ENCODE measurements at places on chromosomes 5 and 9.

DNA sequence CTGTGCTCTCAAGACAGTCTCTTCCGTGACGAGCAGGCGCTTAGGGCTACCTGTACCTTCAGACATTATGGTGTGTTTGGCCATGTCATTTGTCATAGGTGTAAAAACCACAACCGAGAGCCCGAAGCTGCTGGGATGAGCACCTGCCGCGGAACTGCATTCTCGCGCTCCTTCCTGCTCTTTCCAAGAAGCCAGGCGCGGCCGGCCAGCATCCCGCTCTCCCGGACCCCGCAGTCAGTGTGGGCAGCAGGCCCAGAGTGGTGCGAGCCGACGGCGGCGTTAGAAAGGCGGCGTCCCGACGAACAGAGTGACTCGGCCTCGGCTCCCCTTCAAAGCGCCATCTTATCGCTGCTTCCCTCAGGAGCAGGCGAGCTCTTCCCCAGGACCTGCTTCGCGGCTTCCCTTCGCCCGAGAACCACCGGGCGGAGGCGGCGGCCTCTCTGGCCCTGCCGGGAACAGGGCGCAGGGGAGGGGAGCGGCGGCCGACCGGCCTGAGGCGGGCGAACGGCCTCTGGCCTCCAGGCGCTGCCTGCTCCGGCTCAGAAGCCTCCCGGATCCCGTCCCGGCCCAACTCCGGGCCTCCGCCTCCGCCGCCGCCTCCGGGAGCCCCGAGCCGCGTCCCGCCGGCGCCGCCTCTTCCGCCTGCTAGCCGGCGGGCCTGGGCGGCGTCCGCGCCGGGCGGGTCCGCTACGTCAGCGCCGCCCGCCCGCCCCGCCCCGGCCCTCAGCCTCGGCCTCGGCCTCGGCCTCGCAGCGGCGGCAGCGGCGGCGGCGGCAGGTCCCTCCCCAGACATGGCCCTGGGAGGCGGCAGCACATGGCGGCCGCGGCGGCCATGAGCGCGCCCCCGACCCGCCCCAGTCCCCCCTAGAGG is at the start of gene FAM120A:
FAM120A (plus strand) TSS at position 741 of the 871 bp plus-strand sequence. CDS start 231 bp downstream, outside the sequence.
- peak; percentile 61 for DNase-seq

DNA sequence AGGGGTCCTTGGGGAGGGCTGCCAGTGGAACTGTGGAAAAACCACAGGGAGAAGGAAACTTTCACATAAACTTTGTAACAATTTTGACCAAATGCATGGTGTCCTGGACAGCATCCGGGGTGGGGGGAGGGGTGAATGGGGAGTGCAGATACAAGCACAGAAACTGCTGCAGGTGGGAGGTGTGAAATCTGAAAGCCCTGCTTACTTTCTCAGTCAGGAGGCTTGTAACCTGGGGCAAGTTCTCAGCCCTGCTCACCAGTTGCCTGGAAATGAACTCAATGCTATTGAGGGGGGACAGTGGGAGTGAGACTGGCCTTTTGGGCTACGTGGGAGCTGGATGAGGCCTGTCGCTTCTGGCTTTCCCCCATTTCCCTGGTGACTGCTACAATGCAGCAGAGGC is 694.5 kb upstream of the ZNF608 start:
- DNase-seq = no peak

- DNase-seq = no peak
Measured at GRCh38 chr5:94544031-94544650, 74.3 kb downstream of the KIAA0825 start.

GRCh38 chr9:110427497-110428104 is 89.9 kb upstream of the TXNDC8 start:
- no peak for DNase-seq

DNA sequence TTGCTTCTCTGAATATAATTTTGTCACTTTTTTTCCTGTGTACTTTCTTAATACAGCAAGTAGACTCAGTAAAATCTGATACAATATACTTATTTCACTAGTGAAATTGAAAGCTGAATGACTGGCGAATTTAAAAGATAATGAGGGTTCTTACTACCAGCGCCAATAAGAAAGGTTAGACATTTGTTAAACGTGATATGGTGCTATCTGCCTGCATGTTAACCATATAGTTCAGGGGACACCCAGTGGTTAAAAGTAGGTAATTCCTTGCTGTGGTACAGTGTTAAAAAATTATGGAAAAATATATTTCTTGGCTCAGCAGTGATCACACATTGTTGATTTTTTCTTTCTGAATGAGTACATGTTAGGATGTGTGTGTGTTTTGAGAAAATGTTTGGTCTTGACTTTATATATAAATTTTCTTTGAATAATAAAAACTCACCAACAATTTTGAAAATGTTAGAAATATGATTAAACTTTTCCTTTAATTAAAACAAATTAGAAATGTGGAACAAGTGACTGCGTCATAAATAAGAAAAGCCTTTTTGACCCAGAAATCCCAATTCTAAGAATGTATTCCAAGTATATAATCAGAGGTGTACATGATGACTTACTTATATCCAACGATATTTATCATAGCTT is 25.8 kb downstream of the CAST start:
- no peak for DNase-seq

DNA sequence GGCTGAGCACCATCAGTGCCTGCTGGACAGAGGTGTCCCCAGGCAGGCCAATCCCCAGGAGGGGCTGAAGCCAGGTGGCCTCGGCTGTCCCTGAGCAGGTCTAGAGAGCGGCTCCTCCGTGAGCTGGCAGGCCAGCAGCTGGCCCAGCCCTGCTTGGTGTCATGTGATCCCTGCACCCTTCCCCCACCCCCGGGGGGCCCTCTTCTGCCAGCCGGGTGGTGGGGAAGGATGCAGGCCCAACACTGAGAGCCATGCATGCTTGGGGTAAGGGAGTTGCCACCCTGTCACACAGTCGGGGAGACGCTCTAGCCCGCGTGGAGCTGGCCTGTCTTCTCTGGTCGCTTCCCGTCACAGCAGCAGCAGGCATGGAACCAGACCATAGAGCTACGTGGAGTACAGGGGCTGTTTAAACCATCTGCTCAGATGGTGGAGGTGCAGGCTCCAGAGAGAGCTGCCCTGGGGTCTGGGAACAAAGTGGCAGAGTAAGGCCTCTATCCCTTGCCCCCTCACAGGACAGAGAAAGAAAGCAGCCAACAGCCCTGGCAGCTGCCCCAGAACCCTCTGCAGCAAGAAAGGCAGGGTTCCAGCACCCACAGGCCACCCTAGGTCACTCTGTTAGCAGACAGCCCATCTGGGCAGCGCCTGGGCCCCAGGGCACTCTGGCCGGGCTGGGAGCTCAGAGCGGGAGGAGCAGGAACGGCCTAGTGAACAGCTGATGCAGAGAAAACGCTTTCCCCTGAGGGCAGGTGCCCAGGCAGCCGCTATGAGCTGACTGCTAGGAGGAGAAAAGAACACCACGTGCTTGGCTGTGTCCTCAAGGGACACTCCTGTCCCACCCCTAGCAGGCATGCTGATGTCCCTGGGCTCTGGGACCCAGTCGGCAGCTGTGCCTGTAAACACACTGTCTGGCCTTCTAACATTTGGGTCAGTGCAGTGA is 6.8 kb downstream of the RALGDS start:
- DNase-seq = peak; percentile 37

GRCh38 chr5:96563816-96564215 is 98.4 kb upstream of the CAST start:
- no peak for DNase-seq

DNA sequence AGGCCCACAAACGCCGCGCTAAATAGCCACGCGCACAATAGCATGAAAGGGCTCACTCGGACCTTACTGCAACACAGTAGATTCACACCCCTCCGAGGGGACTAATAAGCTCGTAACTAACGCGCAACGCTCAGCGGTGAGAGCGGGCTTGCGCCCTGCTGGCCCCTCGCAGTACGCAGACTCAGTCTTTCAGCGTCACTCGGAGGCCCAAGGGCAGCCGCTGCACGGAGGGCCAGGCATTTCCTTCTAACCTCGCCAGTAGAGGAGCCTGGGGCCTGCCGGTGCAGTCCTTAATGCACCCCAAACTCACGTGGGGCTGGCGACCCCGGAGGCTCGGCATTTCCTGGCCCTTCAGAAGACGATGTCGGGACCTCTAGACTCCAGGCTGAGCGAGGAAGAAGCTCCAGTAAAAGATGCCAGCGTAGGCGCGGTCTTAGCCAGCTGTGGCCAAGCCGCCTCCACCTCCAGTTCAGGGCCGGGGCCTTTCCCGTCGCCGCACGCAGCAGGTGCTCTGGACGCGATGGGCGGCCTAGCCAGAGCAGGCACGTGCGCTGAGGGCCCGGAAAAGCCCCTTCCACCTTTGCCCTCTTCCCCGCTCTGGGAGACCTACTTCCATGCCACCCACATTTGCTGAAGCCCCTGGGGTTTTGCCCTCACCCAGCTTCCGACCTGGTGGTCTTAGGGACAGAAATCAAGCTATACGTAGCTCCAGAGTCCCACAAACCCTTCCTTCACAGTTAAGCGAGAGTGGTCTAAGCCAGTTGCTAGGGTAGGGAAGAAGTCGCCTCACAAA is 38.3 kb upstream of the TIFAB start:
- DNase-seq = no peak

DNA sequence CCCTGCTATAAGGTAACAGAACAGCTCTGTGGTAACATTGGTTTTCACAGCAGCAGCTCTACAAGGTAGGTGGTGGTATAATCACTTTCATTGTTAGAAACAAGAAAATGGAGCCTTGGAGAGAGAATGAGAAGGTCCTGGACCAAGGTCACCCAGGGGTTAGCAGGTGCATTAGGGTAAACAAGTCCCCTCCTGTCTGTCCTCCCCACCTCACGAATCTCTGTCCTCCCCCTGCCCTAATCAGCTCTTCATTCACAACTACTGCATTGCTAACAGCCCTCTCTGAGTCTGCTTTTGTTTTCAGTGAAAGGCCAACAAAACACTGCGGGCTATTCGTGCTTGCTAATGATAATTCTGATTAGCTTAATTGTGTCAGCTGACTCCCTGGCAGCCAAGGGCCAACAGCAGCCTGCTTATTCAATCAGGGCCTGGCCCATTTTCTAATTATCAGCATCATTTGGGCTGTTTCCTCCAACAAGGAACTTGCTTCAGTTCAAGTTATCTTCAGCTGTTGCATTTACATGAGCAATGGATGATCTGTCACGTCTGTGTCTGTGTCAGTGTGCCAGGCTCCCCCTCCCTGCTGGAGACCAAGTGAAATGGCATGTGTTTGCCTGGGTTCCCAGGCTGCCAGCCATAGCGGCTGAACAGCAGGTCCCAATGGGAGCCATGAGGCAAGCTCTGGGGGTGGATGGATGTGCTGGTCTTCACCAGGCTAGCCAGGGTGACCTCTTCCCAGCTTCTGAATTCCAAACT is 56.7 kb upstream of the EQTN start:
- no peak for DNase-seq

GRCh38 chr5:33470544-33470943 is 29.8 kb downstream of the TARS1 start:
- no peak for DNase-seq

DNA sequence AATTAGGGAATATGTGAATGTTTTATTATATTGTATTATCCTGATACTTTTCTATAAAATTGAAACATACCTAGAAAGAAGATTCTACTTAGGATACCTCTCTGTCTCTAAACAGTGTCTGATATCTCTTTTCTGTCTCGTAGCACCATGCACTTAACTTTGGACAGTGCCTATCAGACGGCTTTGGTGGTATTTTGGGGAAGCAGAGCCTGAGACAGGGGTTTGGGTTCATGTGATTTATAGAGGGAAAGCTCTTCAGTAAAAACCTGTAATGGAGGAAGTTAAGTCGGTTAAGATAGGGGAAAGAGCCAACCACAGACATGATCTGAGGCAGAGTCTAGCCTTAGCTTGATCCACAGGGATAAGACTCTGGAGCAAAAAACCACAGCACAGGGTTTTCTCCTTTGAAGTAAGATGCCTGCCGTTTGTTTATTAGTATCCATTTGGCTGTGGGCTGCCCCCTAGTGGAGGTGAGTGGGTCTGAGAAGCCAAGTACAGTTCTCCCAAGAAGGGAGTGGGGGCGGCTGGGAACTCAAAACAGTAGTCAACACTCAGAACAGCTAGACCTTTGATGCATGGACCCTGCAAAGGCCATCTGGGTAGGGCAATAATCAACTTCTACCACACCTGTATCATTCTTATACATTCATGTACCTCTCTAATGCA is 141.2 kb upstream of the ASTN2 start:
- DNase-seq = no peak

DNA sequence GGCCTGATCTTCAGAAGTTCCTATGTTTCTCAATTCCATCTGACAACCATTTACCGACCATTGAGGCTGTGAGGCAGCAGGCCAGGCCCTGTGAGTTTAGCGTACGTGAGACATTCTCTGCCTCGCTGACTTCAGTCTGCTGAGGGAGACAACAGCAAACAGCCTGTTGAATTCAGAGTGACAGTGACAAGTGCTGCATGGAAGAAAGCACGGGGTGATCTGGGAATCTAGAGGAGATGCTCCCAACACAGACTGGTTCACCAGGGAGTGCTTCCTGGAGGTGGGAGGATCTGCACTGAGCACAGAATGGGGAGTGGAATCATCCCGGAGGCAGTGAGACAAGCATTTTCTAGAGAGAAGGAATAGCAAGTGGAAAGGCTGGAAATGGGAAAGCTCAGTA is 10.0 kb upstream of the DDX41 start:
- no peak for DNase-seq

DNA sequence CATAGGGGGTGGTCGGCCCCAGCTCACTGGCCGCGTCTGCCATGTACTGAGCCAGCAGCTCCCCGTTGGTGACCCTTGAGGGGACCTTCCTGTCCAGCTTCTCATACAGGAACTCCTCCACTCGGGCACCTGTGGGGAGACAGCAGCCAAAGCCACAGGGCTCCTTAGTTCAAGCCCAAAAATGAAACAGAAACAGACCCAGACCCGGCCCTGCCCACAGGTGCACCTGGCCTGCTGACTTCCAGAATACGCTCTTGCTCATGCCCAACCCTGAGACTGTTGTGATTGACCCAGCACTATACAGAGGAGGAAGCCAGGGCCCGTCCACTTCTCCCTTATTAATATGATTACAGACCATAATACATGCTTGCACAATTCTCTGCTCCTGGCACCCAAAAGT is 7.0 kb downstream of the SH3GLB2 start:
- no peak for DNase-seq

- DNase-seq = no peak
Measured at GRCh38 chr5:128764601-128765310, 200.5 kb upstream of the SLC27A6 start.
